Breast epithelium (tissue), 4 donors: ENCODE measurements at places on chromosomes 12 and 14.

DNA sequence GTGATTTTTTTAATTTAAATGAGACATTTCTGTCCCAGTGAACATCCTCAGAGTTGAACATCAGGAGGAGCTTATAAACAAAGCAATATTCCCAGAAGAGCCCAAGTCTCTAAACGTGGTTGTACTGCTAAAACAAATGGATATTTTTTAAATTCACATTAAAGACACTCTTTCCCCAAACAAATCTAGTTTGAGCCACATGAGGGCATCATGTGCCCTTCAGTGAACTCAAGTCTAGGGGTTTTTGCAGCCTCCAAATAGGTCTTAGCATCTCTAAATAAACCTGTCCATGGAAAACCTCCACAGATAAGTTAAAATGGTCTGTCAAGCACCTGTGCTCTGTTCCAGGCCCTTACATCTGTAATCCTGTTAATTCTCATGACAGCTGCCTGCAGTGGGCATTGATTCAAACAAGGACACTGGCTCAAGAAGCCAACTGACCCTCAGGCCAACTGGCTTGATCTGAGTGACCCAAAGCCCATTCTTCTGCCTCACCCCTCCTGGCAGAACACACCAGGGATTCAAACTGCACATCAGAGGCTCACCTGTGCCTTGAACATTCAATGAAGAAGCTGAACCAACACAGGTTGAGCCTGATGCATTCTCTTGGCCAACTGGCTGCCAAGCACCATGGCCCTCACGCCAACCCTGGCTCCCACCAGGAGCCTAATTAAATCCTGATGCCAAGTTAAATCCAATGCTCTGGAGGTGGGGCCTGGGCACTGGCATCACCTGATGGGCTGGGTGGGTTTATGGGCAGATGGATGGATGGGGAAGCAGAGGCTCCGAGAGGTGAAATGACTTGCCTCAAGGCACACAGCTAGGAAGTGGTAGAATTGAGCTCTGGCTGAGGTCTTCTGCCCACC, 8.6 kb downstream of the ISCU start:
- DNase-seq = no peak

GRCh38 chr14:68576496-68577244, 216.2 kb downstream of the ZFP36L1 start:
- no peak for DNase-seq

DNA sequence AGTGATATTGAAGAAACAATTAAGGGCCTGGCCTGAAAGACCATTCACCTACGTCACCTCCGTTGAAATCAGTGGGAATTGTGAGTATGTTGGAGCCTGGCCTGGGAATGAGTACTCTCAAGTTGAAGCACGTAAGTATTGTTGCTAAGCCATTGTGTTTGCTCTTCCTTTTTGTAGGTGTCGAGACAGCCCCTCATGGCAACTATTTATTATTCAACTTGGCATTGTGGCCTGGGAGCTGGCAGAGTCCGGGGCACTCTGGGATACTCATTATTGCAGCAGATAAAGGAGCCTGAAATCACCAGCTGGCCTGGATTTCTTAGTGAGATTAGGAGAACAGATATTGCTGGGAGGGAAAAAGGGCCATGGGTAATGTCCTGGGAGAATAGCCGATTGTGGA, 147.4 kb downstream of the C12orf75 start:
- no peak for DNase-seq

DNA sequence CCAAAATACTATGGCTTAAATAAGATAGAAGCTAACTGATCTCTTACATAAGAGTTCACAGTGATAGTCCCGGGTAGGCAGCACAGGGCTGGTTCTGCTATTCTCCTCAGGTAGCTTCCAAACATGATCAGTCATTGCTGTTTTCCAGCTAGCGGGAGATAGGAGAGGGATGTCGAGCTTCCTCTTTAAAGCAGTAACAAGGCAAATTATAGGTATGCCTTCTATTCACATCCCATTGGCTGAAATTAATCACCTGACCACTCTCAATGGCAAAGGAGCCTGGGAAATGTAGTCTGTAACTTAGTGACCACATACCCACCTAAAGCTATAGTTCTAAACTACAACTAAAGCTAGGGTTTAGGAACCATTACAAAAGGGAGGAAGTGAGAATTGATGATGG, 34.5 kb upstream of the VRK1 start:
- DNase-seq = no peak

DNA sequence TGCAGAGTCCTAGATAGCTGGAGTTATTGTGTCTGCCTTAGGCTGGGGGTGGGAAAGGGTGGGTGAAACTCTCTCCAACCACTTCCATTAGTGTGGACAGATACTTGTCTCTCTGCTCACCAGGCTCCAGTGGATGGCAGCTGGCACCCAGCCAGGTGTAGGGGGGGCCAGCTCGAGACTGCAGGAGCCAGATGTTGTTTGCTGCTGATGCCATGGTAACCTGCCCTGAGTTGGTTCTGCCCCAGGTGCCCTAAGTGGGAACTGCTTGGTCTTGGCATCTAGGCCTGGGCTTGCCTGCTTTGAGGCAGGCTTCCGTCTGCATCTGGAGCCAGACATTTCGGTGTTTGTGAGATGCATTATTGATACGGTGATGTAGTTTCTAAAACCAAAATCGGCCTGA, 82.2 kb downstream of the ADCK1 start:
- no peak for DNase-seq

DNA sequence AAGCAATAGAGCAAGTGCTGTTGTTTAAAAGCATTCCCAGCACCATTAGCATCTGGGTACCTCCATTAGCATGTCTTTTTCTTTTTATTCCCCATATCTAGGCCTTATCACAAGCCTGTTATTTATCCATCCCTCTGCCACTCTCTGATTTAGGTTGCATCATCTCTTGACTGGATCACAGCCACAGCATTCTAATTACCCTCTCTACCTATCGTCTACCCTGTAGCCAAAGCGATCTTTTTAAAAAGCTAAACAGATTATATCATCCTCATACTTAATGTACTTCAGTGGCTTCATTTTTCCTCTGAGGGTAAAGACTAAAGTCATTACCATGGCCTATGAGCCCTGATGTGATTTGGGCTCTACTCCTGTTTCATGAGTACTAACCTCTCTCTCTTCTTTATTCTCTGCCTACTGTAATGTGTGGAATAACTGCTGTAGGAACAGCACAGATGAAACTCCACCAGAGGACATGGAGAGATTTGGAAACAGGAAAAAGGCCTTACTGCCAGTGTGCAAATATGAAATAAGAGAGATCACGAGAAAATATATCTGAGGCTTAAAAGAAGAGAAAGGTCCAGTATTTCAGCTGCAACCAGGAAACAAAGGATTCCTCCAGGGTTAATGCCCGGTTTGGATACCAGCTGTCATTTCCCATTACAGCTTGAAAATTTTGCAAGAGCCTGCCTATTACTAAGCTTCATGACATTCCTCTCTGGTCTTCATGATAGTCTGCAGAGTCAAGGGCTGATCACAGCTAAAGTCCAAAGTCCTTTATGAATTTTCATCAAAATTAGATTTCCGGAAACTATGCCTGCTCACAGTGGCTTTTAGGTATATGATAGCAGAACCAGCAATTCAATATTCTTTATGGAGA, 422.5 kb upstream of the PDE3A start:
- DNase-seq = no peak

GRCh38 chr14:39109893-39110715, 4.0 kb upstream of the GEMIN2 start:
- no peak for DNase-seq

GRCh38 chr12:106035421-106035820, 103.3 kb downstream of the NUAK1 start:
- DNase-seq = no peak

GRCh38 chr12:1056390-1056789, 65.4 kb downstream of the ERC1 start:
- DNase-seq = no peak

DNA sequence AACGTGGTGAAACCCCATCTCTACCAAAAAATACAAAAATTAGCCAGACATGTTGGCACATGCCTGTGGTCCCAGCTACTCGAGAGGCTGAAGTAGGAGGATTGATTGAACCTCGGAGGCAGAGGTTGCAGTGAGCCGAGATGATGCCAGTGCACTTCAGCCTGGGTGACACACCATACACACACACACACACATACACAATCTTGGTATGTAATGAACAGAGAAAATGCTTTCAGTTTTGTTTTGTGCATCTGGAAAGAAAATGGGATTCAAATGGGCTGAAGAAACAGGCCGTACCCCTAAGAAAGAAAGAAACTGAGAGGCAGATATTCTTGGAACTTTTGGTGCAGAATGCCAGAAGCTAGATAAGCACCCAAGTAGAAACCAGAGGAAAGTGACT, 107.2 kb downstream of the PDE3A start:
- DNase-seq = no peak

- DNase-seq = no peak
Observed at GRCh38 chr12:119593578-119594398, at the start of gene TMEM233. Gene TMEM233, plus strand, starts transcription at chr12:119593774. Its CDS starts 75 bp downstream, at chr12:119593849.

GRCh38 chr12:123036466-123037285, 56.2 kb downstream of the ARL6IP4 start:
- DNase-seq = no peak

DNA sequence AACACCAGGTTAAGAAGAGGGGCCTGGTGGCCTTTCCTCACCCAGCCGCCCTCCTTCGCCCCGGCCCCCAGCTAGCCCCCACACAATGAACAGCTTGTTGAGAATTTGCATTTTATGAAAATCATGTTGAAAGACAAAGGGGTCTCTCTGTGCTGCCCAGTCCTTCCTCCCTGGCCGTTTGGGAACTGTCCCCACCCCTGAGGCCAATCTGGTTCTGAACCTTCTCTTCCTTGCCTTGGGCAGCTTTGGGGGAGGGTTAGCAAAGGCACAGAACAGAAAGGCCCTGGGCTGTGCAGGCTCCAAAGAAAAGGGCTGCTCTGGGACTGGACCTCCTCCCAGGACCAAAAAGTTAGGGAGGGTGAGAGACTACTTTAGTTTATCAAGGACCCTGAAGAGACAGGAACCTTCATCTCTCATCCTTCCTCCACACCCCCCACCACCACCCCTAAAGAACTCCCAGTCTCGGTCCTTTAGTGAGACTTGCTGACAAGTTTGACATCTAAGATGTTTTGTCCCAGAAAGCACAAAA, 1.3 kb downstream of the TAMALIN start:
- DNase-seq = no peak

DNA sequence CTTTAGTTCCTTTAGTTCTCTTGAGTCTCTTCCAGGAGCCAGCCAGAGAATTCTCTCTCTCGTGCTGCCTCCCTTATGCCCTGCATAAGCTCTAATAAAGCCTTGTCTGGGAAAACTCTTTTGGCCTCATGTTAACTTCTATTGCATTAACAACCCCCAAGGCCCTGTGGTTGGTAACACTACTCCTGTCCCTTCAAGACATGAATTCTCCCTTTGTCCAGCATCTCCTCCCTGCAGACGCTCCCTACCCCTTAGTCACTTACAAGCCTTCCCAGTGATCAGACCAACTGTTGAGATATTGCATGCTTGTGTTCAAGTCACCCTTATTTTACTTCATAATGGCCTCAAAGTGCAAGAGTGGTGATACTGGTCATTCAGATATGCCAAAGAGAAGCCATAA, 12.1 kb downstream of the LTBR start:
- DNase-seq = no peak

GRCh38 chr12:642633-643474, 20.4 kb downstream of the NINJ2 start:
- peak; percentile 41 for DNase-seq

DNA sequence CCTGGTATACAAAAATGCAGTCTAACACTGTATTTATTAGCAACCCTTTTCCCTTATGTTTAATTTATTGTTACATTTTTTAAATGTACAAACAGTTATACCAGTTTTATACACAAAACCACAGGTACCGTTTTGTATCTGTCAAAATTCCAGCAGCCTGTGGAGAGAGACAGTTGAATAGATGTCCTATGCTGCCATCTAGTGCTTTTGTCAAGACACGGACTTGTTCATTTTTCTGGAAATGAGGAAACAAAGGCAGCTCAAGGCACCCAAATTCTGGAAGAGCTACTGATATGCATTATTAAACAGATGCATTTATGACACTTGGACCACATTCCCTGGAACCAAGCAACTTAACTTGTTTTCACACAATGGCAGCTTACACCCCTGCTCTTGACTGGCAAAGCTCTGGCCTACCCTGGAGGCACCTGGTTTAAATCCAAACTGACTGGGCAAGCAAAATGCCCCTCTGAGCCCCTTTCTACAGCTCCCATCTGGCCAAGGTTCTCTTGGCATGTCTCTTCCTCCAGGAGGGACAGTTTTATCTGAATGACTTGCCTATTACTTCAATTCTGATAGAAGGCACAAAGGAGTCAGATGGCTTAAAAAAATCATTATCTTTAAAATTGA, 286.9 kb upstream of the PRKD1 start:
- no peak for DNase-seq

- DNase-seq = no peak
Observed at GRCh38 chr12:20494851-20495250, 126.5 kb downstream of the PDE3A start.

GRCh38 chr14:67360470-67361206, 510 bp downstream of the EIF2S1 start:
- DNase-seq = no peak

GRCh38 chr14:34325493-34325892, 136.5 kb downstream of the SPTSSA start:
- no peak for DNase-seq

DNA sequence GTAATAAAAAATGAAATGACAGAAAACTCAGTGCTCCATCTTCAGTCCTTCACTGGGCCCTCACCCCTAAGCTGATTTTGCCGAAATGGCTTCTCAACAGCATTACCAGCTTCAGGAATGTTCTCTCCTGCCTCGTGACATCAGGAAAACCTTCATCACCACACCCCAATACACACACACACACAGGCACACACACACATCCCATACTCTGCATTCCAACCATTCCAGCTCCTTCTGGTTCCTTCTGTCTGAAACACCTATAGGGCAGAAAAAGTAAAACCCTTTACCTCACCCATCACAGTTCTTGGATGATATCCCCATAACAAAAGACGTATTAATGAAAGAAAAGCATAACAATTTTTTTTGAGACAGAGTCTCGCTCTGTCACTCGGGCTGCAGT, 75.9 kb downstream of the CCDC60 start:
- DNase-seq = no peak

- DNase-seq = peak; percentile 17
Observed at GRCh38 chr12:47721431-47721973, 3.8 kb downstream of the ENDOU start.

GRCh38 chr14:103136388-103137271, 13.4 kb downstream of the TNFAIP2 start:
- no peak for DNase-seq

GRCh38 chr14:70317091-70317968, 42.2 kb downstream of the COX16 start:
- no peak for DNase-seq

- DNase-seq = no peak
Observed at GRCh38 chr14:55075628-55076175, 24.3 kb downstream of the MAPK1IP1L start.

- DNase-seq = no peak
Observed at GRCh38 chr12:90102957-90103652, 394.5 kb upstream of the ATP2B1 start.

DNA sequence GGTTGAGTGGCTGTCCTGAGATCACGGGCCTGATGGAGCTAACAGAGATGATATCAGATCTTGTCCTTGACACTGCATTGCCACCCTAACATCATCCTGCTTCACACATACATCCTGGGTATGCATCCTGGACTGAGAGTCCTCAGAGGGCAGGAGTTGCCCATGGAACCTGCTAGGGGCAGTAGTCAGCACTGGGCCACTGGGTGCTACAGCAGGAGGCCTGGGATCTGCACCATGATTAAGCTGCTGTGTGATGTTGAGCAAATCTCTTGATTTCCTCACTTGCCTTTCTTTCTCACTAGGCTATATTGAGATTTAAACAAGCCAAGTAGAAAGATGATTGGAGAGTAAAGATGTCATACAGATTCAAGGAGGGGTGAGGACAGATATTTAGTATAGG, 22.1 kb upstream of the EIF4B start:
- no peak for DNase-seq
